ENCODE measurements at places on chromosomes 2 and 18.

GRCh38 chr2:231709636-231709980 is 1.3 kb downstream of the PTMA start:
- DNase-seq = no peak

GRCh38 chr2:132449868-132450267 is 33.3 kb downstream of the GPR39 start:
- no peak for DNase-seq

DNA sequence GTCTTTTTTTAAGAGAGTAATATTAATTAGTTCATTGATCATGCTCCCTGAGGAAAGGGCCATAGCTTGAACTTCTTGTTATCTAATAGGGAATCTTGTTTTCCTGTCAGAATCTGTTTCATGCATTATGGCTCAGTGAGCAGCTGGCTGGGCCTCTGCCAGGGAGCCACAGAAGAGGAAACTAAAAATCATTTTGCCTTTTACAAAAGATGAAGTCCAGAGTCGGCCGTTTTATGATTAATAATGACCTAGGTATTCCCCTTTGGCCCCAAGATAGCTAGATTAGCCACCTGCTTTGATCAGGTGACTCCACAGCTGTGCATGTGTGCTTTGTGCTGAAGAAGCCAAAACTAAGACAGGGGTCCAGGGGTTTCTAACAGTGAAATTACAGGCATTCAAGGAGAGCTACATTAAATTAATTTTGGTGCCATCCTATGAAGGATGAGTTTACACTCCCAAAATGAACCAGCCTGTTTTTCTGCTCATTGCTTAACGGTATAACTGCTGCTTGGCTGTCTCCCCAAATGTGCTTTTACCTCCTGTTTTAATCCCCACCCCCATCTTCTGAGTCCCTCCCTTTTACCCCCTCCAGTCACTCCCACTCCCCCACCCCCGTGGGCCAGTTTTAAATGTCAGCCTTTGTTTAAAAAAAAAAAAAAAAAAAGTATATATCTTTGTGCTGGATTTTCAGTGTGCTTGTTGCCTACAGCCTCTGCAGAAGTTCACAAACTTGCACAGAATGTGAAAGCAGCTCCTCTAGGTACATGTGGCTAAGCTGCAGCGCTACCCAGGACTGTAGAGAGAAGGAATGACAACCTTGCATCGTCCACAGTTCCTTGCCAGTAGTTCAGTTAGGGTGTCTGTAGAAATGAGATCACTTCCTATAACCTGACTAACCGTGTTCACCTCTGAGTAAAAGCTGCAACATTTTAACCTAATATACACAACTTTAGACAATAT is 93.1 kb downstream of the CABLES1 start:
- peak; percentile 4 for DNase-seq

DNA sequence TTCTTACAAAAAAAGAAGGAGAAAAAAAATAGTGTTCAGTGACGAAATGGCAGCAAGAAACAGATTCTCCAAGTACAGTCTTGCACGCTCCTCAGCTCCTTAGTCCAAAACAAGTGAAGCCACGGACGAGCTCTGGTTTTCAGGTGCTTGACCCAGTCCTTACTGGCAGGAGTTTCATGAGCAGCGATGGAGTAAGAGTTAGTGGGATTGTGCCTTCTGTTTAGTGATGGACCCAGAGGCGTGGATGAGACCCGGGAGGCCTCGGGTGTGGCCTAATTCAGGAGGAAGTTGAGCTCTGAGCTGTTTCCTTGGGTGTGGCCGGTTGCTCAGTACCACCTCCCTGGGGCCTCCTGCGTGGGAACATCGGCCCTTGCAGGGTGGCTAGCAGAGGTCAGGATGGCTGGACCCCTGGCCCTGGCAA is 52.0 kb downstream of the KIF5C start:
- no peak for DNase-seq

GRCh38 chr2:76120176-76120575 is 409.5 kb upstream of the GCFC2 start:
- DNase-seq = no peak

GRCh38 chr2:150211164-150211631 is 276.3 kb downstream of the RND3 start:
- no peak for DNase-seq

DNA sequence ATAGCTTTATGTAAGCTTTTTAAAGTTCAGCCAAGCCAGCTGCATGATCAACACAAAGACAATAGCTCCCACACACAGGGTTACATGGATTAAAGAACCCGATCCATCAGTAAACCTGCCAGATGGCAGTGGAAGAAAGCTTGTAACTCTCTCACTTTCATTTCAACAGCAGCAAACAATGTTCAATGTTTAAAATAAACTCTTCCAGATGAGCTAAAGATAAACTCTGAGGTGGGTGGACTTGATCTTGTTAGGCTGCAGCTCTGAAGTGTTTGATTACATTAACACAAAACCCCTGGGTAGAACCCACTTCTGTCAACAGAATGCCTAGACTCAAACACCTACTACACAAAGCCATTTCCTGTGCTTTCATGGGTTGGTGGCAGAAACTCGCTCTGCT is 13.9 kb downstream of the RDH14 start:
- DNase-seq = no peak

- DNase-seq = no peak
Observed at GRCh38 chr18:78123144-78123909, 856.3 kb upstream of the SALL3 start.

- DNase-seq = no peak
Observed at GRCh38 chr18:55337138-55337537, 250.9 kb downstream of the TCF4 start.

DNA sequence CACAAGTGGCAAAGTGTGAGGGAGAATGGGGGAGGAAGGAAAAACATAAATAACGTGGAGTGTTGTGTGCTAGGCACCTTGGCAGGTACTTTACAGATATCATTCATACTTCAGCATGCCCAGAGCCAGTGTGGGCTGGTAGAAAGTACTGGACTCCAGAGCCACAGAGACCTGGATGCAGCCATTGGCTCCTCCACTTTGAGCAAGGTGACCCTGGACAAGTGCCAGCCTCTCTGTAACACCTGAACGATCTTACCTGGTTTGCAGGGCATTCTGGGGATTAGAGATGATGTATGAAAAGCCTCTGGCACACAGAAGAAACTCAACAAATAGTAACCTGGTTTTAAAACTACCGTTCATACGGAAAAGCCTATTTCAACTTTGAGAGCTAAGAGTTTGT is 6.3 kb downstream of the LOXHD1 start:
- DNase-seq = no peak

DNA sequence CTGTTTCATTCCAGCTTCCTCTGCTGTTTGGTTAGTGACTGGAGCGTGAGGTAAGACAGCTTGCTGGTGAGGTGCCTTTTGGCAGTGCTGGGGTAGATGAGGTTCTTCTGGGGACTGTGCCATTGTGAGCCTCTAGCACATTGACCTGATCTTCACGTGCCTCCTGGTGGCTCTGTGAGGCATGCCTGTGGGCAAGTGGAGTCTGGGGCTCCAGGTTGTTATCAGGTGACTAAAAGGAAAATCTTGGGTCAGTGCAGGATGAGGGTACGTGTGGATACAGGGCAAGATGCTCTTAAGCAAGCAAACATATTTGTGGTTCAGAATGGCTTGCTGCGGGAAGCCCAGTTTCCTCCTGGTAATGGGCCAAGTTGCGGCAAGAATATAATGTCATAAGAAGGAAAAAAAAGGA is 75.4 kb downstream of the FHOD3 start:
- DNase-seq = no peak
